Left cardiac atrium (tissue), 4 donors: ENCODE measurements at places on chromosomes 16 and 17.

- no peak for DNase-seq
Observed at GRCh38 chr17:20920815-20921199, 122.0 kb downstream of the USP22 start.

- DNase-seq, result no peak
Observed at GRCh38 chr17:80857756-80858171, 133.9 kb upstream of the CHMP6 start.

DNA sequence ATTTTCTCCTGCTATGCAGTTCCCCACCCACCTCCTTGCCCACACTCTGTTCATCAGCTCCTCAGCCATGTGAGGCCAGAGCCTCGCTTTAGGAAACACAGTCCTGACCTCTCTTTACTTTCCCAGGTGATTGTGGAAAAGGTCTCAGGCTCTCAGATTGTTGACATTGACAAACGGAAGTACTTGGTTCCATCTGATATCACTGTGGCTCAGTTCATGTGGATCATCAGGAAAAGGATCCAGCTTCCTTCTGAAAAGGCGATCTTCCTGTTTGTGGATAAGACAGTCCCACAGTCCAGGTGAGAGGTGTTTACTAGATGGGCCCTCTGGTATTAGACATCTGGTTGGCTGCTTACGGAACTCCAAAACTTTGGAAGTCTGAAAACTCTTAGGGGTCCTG, 1.7 kb downstream of the GABARAPL2 start:
- DNase-seq, result no peak

GRCh38 chr16:9232102-9232770, 140.8 kb downstream of the HAPSTR1 start:
- no peak for DNase-seq

GRCh38 chr17:75742337-75742736, 21.1 kb downstream of the ITGB4 start:
- no peak for DNase-seq

DNA sequence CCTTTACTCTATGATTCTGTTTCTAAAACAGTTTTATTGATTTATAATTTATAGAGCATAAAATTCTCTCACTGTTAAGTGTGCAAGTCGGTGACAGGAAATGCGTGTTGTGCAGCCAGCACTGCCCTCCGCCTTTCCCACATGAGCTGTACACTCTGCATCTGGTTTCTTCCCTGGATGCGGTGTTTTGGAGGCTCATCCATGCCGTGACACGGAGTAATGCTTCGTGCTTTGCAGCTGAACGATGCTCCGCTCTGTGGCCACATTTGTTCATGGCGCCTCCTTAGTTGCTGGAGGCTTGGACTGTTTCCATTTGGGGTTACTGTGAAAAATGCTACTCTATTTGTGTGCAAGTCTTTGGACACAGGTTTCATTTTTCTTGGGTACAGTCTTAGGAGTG, 7.2 kb upstream of the IGFALS start:
- DNase-seq, result no peak

- no peak for DNase-seq
Observed at GRCh38 chr17:82752371-82753200, 721 bp downstream of the TBCD start.

DNA sequence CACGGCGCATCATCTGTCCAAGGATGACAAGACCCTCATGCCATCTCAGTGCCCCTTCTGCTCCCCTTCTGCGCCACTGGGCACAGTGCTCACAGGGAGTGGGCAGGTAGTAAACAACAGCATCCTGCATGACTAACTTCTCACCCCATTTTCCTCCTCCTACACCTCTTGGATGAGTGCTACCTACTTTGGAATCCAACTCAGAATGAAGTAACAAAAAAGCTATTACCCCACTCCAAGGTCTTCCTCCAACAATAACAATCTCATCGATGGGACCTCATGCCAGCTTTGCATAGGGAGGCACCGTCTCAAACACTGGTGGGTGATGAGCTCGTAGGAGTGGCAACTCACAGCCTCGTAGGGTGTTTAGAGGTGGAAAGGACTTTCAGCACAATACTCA, 98.6 kb upstream of the RCVRN start:
- no peak for DNase-seq

DNA sequence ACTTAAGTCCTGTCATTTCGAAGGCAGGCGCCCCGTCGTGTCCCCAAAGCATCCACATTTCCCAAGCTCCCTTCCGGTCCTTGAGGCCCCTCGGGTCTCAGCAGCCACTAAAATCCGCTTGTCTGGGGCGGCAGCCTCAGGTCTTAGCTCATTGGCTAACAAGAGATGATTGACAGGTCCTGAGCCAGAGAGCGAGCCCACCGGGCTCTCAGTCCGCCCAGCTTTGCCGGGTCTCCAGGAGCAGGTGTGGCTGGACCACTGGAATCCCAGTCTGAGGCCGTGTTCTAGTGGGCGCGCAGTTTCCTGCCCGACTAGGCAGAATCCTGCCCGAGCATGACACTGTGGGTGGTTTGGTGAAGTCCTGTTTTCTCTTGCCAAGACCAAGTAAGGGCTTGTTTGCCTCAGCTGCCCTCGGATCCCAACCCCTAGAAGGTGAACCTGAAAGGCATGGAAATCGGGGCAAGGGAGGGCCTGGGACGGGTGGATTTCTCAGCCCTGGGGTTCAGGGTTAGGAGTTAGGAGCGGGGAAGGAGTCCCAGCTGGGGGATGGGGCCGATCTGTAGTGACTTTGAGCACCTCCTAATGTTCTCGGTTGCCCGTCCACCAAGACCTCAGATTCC, 42.8 kb downstream of the MRC2 start:
- DNase-seq, result no peak

GRCh38 chr16:23929856-23930255, 94.1 kb downstream of the PRKCB start:
- DNase-seq, result no peak

GRCh38 chr16:89749637-89750036, 28.3 kb downstream of the ZNF276 start:
- DNase-seq, result peak; percentile 52

DNA sequence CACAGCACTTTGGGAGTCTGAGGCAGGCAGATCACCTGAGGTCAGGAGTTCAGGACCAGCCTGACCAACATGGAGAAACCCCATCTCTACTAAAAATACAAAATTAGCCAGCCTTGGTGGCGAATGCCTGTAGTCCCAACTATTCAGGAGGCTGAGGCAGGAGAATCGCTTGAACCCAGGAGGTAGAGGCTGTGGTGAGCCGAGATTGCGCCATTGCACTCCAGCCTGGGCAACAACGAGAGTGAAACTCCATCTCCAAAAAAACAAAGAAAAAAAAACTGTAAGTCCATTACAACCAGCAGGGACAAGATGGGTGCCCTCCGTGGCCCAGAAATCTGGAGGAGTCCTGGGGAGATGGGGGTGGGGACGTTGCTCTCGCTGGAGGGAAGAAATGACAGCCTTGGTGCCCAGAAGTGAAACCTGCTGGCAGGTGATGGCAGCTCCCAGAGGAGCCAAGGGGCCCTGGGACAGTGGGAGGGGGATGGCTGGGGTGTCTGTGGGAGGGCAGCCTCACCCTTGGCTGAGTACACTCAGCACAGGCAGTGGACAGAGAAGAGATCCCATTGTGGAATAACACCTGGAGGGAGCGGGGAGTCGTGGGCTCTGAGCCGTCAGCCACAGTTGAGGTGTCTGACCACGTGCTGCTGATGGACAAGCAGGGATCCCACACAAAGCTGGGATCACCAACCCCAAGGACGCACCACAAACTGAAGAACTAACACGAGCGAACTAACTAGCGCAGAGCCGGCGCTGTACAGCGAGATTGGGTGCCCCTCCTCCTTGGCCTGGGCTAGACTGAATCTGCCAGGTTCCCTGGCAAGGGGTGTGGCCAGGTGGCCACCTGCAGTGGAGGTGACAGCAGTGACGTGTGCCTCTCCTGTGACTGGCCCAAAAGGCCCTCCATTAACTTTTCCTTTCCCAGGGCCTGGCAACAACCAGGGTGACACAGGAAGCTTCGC, 46.9 kb upstream of the BAHCC1 start:
- DNase-seq, result peak; percentile 17

GRCh38 chr17:59488805-59489204, 76.6 kb upstream of the DHX40 start:
- no peak for DNase-seq

DNA sequence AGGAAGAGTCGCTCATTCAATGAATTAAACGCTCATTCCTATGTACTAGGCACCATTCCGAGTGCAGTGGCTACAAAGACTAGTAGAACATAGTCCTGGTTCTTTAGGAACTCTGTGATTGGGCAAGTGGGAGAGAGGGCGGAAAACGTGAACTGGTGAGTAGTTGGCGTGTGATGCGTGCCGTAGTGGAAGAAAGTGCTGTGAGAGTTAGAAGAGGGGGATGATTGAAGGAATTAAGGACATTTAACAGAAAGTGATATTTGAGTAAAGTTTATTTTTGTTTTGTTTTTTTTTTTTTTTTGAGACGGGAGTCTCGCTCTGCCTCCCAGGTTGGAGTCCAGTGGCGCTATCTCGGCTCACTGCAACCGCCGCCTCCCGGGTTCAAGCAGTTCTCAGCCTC, 7.9 kb upstream of the SLFN14 start:
- no peak for DNase-seq

- DNase-seq, result no peak
Observed at GRCh38 chr16:84899414-84899813, 79.6 kb downstream of the CRISPLD2 start.

GRCh38 chr17:56863974-56864373, 30.0 kb downstream of the DGKE start:
- no peak for DNase-seq
